ENCODE measurements at places on chromosomes 5 and 9.

GRCh38 chr9:109922617-109923470, 142.8 kb downstream of the PALM2AKAP2 start:
- no peak for DNase-seq

DNA sequence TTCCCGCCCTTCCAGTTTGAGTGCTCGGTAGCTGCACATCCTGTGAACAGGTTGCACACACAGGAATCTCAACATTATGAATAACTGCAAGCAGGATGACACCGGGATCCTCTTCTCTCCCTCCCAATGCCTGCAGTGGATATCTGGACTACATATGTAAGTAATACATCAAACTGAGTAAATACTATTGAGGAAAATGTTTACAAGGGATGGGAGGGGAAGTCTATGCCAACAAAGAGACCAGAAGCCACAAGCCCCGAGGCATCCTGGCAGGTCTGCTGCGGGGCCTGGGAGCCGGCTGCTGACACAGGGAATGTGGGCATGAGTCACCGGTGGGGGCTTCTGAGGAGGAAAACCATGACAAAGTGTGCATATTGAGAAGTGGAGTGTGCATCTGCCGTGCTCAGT, 8.6 kb upstream of the ANKRD33B start:
- peak; percentile 100 for DNase-seq

GRCh38 chr5:91352831-91353695, 30.1 kb downstream of the ARRDC3 start:
- DNase-seq = no peak

GRCh38 chr9:69719367-69719766, 40.4 kb downstream of the PTAR1 start:
- no peak for DNase-seq
